ENCODE measurements at places on chromosomes 12 and 14.

DNA sequence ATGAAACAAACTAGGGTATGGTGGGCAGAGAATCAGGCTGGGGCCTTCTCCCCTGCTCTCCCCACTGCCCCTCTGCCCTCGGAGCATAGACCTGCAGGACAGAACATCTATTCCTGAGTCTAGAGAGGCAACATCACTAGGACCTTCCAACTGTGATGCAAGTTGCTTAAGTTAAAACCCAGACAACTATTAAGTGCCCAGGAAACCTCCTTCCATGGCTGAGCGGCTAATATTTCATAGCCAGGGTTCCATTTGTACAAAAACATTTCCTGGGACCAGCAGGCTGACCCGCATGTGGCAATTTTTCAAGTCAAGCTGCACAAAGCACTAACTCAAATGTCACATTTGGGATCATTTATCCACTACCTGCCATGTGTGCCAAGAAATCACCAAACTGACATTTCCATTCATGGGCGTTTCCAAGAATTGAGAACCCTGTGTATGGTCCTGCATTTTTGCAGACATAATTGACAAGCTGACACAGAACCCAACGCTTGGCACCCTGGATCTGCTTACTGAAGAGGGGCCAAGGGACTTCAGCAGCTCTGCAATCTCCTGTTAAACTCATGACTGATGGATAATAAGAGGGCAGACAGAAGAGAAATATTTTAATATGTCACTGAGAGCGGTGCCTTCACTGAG is 32.7 kb downstream of the NT5DC3 start:
- DNase-seq = no peak

- peak; percentile 79 for DNase-seq
These were observed at the start of gene AJUBA for GRCh38 chr14:22982477-22983245. Gene AJUBA (minus strand): TSS chr14:22982551. CDS start chr14:22982266, 285 bp downstream.

GRCh38 chr14:93936245-93936644 is 9.1 kb downstream of the FAM181A start:
- no peak for DNase-seq

DNA sequence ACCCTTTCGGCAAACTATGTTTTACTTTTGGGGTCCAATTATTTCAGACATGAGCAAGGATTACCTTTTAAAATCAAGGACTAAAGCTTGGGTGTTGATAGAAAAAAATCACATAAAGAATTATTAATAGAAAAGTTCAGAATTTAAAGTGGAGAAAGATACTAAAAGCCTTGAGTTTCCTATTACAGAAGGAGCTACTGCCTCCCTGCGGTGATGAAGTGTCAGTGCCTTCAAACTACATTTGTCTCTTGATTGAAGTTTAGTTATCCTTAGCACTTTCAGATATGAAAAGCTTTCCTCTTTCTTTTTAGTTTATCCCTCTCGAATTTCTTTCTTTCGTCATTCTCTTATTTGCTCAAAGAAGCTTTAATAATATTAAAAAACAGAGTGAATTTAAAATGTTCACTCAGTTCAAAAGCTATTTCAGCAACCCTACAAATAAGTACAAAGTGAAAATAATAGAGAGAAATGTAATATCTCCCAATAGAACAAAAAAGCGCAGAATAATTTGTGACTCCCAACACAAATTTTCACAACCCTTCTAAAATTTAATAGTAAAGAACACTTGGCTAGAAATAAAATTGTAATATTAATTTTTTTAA is 87.6 kb downstream of the SEC23A start:
- peak; percentile 25 for DNase-seq

GRCh38 chr12:113884392-113884791 is 81.7 kb downstream of the RBM19 start:
- DNase-seq = no peak

DNA sequence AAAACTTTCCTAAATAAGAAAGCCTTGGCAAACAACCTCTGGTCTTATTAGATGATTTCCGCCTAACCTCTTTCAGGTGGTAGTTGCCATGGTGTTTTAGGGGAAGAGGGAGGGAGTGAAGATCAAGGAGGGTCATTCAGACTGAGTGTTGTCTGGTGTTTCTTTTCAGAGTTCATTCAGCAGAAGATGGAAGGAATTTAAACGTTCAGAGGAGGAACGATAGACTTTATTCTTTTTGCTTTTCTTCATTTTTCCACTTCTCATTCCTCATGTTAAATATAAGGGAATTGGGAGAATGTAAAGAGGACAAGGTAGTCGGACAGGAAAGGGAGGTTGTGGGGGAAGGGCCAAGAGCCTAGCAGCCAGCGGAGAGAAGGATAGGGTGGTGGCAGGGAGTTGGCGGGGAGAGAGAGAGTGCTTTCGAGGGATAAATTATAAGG is 17.4 kb upstream of the SALL2 start:
- no peak for DNase-seq

- DNase-seq = no peak
These were observed 15.9 kb downstream of the CFAP251 start for GRCh38 chr12:121934309-121934664.

GRCh38 chr12:3170423-3171194 is 93.4 kb downstream of the TSPAN9 start:
- DNase-seq = no peak

DNA sequence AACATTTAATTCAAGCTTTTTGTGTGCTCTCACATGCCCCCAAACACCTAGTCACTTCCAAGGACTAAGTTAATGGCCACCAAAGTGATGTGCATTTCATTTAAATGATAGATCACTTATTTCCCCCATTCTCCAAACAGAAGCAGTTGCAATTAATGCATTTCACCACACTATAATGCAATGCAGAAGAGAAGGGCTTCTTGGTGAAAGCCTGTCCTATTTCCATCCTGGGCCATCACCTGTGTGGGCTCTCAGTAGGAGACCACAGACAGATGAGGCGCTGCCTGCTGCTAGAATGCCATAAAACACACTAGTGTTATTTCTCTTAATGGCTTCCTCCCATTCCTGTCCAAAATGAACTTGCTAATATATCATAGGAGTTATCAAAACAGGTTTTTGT is 151.2 kb downstream of the GPR65 start:
- DNase-seq = no peak

- DNase-seq = no peak
These were observed 34.3 kb upstream of the SLC38A1 start for GRCh38 chr12:46303039-46303666.

DNA sequence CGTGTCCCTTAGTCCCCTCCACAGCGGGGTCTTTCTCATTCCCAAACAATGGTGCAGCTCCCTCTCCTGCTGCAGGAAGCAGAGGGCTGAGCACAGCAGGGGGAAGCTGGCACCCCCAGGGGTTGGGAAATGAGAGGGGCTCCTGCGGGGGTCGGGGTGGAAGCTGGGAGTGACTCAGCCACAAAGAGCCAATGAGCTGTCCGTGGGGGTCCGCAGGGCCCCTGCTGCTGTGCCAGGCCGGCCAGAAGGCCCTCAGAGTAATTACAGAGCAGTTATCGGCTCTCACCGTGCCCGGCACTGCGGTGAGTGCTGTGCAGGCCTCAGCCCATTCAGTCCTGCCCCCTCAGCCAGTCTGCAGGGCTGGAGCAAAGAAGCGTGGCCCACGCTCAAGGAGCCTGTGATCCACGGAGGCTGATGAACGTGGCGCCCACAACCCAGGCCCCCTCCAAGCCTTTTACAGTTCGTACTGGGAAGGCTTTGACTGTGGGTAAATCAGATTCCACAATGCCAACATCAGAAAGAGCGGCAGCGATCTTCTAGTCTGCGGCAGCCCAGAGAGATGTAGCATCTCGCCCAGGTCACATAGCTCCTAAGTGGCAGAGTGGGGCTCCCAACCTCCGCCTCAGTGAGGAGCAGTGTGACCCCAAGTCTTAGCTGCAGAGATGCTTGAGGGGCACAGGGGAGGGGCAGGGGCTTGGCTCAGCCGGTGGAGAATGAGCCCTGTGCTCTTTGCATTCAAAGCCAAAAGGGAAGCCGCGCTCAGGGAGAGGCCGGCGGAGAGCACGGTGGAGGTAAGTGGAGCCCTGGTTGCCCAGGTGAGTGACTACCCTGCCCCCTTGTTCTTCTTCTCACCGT is 43.4 kb downstream of the SLC6A12 start:
- DNase-seq = no peak

GRCh38 chr14:68623826-68624225 is 169.0 kb downstream of the ZFP36L1 start:
- no peak for DNase-seq

DNA sequence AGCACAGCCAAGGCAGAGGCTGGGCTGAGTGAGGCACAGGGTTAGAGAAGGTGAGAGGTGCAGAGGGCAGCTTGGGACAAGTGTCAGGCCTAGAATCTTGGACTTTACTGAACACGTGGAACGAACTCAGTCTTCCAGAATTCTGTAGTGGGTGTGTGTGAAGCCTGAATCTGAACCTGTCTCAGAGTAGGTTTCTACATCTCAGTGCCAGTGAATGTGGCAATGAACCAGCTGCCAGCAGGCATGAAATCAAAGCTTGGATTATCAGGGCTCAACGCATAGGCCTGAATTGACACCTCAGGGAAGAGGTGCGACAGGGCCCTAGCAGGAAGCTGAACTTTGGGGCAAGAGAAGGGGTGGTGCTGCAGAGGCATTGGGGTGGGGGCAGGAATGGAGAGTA is 104.6 kb downstream of the SAMD4A start:
- DNase-seq = no peak

- DNase-seq = no peak
These were observed 15.6 kb upstream of the IL22 start for GRCh38 chr12:68268967-68269366.

- DNase-seq = no peak
These were observed 29.8 kb downstream of the FNTB start for GRCh38 chr14:65016471-65016870.

GRCh38 chr12:47851303-47851952 is 31.7 kb upstream of the HDAC7 start:
- DNase-seq = no peak

GRCh38 chr14:62777510-62777909 is 267.7 kb downstream of the KCNH5 start:
- no peak for DNase-seq

GRCh38 chr14:95323917-95324316 is 4.2 kb upstream of the CLMN start:
- no peak for DNase-seq

DNA sequence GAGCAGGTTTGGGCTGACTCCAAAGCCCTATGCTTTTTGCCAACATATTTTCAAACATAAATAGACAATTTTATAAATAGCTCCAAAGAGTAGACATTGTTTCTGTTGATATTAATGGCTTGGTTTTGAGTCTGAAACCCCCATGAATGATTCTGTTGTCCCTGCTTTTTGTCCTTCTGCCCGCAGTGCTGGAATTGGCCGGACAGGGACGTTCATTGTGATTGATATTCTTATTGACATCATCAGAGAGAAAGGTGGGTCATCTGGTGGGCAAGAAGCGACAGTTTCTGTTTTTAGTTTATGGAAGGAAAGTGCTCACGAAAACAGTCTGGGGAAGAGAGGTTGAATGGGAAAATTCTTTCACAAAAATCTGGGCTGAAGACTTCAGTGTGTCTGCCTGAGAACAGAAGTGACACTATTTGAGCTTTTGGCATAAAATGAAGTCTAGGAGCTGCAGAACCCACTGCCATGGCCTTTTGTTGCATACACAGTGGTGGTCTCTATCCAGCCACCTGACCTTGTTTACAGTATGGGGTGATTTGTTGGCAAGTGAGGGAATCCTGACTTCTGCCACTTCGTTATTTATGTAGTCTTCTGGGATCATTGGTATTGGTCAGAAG is 69.6 kb downstream of the PTPN11 start:
- no peak for DNase-seq

- no peak for DNase-seq
These were observed at the start of gene HHIPL1 for GRCh38 chr14:99644723-99645544. Gene HHIPL1 (plus strand): TSS chr14:99645129. CDS start chr14:99645208, 79 bp downstream.

GRCh38 chr12:52006726-52007157 is at the start of gene TAMALIN:
Gene TAMALIN (plus strand): TSS chr12:52006946. CDS start chr12:52007020, 74 bp downstream.
- no peak for DNase-seq

- DNase-seq = no peak
These were observed 13.5 kb downstream of the CEP170B start for GRCh38 chr14:104878582-104878981.

GRCh38 chr14:83827383-83827782 is 1702.6 kb upstream of the FLRT2 start:
- no peak for DNase-seq

DNA sequence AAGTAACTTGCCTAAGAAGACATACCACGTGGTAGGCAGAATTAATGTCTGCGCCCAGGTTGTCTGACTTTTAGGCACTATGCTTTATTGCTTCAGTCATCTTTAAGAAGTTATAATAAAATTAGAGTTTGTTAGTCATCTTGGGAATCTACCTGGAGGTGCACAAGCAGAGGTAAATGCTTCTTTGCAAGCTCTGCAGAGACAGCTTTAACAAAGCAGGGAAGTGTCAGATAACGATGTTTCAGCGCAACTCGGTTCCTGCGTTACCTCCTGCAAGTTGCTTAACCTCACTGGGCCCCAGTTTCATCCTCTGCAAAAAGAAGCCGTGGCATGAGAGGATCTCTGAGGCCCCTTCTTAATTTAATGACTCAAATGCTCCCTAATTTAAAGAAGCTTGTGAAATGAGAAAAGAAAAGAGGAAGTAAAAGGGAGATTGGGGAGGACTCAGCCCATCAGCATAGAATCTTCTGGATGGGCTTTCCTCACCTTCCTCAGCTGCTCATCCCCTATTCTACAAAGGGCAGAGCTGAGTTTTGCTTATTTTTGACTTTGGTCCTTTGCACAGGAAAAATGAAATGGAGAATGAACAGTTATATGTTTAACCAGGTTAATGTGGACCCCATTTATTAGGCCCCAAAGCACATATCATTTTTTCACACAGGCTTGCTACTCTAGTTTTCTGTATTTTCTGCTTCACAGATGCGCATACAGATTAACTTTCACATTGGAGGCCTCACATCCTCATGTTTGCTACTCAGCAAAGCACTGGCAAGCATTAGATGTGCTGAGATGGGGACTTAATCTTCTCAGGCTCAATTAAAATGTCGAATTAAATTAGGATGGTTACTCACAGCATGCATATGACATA is 5.1 kb downstream of the ARHGDIB start:
- DNase-seq = peak; percentile 15

- DNase-seq = no peak
These were observed 13.4 kb upstream of the KRAS start for GRCh38 chr12:25264114-25264513.

DNA sequence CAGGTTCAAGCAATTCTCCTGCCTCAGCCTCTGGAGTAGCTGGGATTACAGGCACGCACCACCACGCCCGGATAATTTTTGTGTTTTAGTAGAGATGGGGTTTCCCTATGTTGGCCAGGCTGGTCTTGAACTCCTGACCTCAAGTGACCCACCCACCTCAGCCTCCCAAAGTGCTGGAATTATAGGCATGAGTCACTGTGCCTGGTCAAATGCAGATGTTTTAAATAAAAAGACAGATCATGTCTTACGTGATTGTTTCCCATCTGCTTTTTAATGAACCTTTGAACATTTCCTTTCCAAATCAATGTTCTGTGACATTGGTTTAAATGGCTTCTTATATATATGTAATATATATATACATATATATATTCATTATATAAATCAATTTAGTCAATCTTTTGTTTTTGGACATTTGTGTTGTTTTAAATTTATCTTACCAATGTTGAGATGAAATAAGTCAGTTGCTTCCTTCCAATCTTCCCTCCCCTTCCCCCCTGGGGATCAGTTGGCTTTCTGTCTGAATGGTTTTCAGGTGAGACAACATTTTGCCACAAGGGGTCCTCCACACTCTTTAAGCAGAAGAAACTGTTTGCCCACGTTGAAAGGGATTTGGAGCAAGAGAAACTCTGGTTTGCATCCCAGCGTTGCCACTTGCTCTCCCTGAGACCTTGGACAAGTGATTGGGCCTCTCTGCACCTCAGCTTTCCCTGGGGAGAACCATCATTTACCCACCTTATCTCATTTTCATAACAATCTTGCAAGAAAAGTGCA is 47.6 kb upstream of the RBM19 start:
- no peak for DNase-seq

GRCh38 chr14:55641290-55641689 is 61.3 kb downstream of the KTN1 start:
- DNase-seq = no peak

Measured in KG1 (cell line).